ENCODE measurements at places on chromosomes 4 and X.

DNA sequence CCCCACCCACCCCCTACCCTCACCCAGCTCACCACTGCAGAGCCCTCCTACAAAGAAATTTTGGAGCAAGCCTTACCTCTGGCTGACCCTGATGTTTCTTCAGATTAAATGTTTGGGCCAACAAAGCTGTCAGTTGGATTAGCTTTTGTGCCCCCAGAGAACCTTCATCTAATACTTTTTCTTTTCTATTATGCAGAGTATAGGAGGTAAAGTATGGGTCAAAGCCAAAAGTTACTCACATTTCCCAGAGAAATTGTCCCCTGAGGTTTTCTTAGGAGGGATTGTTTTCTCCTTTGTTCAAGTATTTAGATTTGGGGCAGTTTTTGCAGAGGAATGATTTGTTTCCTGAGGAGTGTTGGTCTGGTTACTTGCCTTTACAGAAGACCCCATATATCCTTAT lies 69.5 kb downstream of the AASDH start:
- DNase-seq = no peak

DNA sequence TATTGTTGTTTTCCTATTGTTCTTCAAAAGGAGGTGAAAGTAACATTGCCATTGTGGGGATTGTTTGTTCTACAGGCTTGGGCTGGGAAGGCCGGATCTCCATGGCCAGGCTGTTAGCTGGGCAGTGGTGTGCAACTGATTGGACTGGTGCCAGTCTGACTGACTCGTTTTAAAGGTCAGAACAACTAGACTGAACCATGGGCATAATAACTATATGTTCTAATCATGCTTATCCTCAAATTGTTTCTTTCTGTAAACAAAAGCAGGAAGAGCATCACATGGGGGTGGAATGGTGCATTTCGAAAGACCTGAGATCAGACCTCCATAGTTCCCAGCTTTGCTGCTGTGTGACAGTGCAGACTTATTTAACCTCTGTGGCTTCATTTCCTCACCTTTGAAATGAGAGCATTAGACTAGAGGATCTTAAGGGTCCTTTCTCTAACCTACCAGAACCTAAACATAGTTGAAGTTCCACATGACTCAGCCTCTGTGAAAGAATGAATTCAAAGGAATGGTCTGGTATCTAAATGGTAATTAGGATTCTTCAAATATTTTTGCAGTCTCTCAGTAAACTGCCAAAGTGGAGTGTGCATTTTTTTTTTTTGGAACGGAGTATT lies 66.7 kb upstream of the PGRMC2 start:
- peak; percentile 98 for DNase-seq

GRCh38 chr4:140935254-140935653 lies 179.1 kb upstream of the TBC1D9 start:
- DNase-seq = peak; percentile 57

DNA sequence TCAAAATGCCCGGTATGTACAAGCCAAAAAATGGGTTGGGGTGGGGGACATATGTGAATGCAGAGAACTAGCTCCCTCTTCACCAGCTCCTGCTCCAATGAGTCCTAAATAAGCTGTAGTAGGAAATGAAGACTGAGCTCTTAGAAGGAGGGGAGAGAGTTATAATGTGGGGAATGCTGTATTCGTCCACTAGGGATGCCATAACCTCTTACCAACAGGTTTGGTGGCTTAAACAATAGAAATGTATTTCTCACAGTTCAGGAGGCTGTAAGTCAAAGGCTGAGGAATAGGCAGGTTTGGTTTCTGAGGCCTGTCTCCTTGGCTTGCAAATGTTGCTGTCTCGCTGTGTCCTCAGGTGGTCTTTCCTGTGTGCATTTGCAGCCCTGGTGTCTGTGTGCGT lies 4.4 kb upstream of the INPP4B start:
- no peak for DNase-seq

DNA sequence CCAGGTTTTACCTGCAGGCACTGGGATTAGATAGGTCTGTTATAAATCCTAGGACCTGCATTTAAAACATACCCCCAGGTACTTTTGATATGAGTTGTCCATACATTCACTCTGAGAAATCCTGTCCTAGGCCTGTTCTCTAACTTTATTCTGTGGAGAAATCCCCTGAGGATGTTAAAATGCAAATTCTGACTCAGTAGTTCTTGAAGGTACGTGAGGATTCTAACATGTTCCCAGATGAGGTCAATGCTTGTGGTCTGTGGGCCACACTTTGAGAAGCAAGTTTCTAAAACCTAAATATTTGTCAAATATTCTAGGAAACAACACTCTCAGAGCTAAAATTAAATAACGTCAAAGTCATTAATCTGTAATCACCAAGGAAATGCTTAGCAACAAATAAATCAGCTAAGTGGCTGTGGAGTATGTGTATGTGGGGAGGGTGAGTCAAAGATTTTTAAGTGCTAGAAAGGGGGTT lies 101.3 kb upstream of the MAGEB16 start:
- DNase-seq = no peak

- DNase-seq = no peak
Measured at GRCh38 chr4:184437565-184438265, 36.6 kb downstream of the IRF2 start.

DNA sequence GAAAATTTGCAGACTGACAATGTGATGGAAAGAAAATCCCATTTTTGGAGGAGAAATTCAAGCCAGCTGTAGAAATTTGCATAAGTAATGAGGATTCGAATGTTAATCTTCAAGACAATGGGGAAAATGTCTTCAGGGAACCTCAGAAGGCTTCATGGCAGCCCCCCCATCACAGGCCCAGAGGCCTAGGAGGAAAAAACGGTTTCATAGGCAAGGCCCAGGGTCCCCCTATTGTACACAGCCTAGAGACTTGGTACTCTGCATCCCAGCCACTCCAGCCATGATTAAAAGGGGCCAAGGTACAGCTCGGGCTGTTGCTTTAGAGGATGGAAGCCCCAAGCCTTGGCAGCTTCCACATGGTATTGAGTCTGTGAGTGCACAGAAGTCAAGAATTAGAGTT lies 303.6 kb upstream of the PCDH7 start:
- no peak for DNase-seq

DNA sequence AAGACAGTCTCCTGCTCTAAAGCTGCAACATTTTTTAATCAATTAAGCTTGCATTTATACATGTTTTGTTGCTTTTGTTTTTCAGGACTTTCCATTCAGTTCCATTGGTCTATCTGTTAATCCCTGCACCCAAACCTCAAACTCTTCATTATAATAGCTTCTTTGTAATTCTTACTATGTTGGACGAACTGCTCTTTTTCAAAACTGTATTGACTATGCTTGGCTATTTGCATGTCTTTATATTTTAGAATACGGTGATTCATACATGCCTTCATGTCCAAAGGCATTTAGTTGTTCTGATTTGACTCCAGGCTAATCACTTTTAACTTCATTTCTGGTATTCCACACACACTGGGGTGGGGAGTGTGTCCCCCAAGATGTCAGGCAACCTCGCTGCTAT lies 14.1 kb downstream of the MAGEC1 start:
- no peak for DNase-seq

- DNase-seq = peak; percentile 52
Measured at GRCh38 chr4:37803348-37803973, 23.0 kb upstream of the PGM2 start.

- no peak for DNase-seq
Measured at GRCh38 chrX:149205937-149206336, 299.2 kb downstream of the IDS start.

DNA sequence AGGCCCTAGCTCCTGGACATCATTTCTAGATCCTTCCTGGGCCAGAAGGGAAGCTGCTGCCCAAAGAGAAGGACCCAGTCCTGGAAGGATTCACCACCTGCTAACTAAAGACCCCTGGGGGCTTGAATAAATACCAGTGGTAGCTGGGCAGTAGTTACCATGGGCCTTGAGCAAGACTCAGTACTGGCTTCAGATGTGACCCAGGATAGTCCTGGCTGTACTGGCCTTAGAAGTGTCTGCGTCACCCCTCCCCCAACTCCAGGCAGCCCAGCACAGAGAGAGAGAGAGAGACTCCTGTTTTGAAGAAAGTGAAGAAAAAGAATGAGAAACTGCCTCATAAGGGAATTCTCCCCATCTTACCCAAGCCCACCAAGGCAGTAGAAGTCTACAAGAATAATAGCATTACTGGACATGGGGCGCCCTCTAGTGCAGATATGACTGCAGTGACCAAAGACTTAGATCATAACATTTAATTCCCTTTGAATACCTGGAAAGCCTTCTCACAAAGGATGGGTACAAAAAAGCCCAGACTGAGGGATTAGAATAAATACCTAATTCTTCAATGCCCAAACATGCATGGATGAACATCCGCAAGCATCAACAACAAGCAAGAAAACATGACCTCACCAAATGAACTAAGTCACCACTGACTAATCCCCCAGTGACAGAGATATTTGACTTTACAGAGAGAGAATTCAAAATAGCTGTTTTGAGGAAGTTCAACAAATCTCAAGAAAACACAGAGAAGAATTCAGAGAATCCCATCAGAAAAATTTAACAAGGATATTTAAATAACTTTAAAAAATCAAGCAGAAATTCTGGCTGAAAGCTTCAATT lies 171.8 kb downstream of the HNRNPD start:
- peak; percentile 44 for DNase-seq

- no peak for DNase-seq
Measured at GRCh38 chr4:168960716-168961115, 49.3 kb downstream of the CBR4 start.

DNA sequence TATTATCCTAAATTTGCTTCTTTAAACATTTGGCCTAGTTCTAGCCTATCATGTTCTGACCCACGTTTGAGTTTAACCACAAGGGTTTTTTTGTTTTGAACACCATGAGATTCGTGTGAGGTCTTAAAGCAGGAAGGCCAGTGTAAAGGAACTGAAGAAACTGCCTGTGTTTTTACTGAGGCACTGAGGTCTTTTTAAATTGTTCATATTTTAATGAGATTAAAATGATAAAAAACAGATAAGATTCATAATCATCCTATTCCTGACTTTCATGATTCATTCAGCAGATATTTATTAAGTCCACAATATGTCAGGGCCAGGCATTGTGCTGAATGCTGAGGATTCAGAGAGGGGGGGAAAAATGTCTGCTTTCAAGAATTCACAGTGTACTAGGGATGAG lies 3.2 kb downstream of the RPS6KA3 start:
- DNase-seq = peak; percentile 75

DNA sequence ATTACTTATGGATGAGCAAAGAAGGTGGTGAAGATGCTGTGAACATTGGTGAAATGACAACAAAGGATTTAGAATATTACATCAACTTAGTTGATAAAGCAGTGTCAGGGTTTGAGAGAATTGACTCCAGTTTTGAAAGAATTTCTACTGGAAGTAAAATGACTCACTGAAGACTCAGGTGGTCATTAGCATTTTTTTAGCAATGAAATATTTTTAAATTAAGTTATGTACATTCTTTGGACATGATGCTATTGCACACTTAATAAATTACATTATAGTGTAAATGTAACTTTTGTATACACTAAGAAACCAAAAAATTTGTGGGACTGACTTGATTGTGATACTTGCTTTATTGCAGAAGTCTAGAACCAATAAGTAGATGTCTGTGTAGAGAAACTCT lies 56.9 kb downstream of the USO1 start:
- DNase-seq = peak; percentile 53

- no peak for DNase-seq
Measured at GRCh38 chr4:1234309-1234695, 14.6 kb downstream of the CTBP1 start.

- no peak for DNase-seq
Measured at GRCh38 chr4:63644396-63644795, 764.9 kb downstream of the TECRL start.

DNA sequence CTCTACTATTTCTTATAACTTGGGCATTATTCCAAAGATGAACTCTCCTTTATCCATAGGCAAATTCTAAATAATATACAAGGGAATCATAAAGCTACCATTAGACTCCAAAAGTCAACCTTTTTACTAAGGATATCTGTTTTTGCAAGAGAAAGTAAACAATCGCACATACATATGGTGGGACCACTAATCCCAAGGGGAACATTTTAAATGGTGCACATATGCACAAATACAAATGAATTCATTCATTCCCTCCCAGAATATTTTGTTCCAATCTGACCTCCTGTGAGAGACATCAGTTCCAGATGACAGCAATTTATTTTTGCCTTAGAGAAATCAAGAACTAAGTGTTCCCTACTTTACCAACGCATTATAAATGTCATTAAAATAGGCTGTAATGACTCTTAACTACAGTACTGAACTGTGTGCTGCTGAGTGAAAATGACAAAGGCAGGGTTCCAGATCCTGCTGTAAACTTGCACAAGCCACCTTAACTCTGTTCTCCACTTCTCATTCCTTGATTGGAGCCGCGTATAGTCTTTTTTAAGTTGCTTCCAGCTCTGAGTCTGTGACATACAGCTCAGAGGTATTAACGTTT lies 2.0 kb downstream of the DHX15 start:
- DNase-seq = peak; percentile 21

DNA sequence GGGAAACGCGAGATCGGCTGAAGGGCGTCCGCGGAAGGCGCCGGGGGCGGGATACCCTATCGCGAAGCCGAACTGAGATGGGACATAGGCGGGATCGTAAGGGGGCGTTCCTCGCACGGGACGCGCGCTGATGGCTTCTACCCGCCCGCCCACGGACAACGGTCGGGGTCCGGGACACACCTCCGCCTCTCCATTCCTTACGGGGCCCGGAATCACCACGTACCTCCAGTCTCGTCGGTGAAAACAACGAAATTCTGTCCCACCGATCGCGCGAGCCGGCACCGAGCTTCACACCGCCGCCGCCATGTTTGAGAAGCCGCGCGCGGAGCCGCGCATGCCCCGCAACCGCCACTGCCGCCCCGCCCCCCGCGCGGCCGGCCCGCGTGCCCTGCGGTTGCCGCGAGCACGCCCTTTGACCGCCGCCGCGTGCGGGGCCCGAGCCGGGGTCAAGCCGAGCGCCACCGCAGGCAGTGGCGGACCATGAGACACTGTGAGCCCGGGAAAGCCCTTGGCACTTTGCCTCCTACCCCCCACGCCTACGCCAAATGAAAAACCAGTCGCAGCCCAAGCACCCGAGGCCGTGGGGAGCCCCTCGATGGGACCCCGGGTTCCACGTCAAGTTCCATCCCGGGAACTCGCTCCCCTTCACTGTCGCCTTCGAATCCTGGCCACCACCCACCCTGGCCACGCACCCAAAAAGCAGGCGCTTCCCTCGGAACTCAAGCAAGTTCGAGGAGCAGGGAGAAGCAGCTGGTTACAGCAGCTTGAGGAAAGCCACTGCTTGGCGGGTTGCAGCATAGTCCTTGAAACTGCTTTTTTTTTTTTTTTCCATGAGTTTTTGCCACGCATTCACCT lies at the start of gene SCML2:
Gene SCML2, minus strand, starts transcription at position 320 of the 855 bp plus-strand sequence. CDS start 20,617 bp downstream, outside the sequence.
- DNase-seq = peak; percentile 43

DNA sequence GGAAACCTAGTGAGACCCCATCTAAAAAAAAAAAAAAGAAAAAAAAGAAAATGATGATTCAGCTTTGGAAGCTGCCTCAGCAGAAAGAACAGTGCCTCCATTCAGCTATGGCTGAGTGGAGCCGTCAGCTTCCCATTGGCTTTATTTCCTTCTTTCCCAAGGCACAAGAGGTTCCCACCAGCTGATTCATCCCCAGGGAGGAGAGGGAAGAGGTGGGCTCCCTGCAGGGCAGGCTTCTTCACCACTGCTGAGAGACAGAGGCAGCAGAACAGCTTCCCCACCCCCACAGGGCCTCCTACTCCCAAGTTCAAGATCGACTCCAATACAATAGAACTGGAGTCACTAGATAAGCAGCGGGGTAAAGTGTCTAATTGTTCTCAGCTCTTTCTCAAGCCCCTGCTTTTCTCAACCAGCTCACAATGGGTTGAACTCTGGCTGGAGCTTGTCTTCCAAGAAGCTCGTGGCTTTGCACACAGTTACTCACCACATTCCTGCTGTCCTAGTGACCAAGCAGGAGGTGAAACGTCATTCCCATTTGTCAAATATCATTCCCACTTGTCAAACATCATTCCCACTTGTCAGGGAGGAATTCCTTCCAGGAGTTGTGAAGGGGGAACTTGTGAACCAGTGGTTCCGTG lies 47.8 kb downstream of the FHDC1 start:
- DNase-seq = peak; percentile 80
